ENCODE measurements at places on chromosomes 13 and 19.

GRCh38 chr19:53826876-53827275 lies 2.8 kb upstream of the NLRP12 start:
- no peak overlapping the region for H3K4me3 ChIP-seq
- H3K27me3 ChIP-seq: peaks cover 54% of the 10 kb centered on the region
- peaks cover 7% of the 10 kb centered on the region for H3K4me1 ChIP-seq
- no peak overlapping the region for H3K27ac ChIP-seq
- H3K36me3 ChIP-seq: no peaks in the 10 kb centered on the region

- peaks cover 19% of the 10 kb centered on the region for H3K27me3 ChIP-seq
- H3K36me3 ChIP-seq: no peaks in the 10 kb centered on the region
- H3K4me3 ChIP-seq: no peak overlapping the region
- no peak overlapping the region for H3K27ac ChIP-seq
- H3K4me1 ChIP-seq: no peaks in the 10 kb centered on the region
- DNase-seq: no peak
These were observed 28.8 kb upstream of the TMEM255B start for GRCh38 chr13:113730258-113730691.

DNA sequence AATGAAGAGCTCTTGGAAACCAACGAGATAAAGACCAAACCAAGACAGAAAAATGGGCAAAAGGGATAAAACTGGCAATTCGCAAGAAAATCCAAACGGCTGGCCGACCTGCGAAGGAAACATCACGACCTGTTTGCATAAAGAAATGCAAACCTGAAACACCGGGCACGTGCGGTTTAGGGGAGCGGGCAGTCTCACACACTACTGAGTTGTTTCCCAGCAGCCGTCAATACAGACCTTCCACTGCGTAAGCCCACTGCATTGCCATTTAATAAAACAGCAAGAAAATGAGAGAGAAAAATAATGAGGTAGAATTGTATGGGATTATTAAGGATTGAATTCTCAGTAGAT lies 642 bp upstream of the PEG3 start:
- peaks cover 26% of the 10 kb centered on the region for H3K36me3 ChIP-seq
- no peak overlapping the region for H3K27ac ChIP-seq
- H3K27me3 ChIP-seq: peaks cover 42% of the 10 kb centered on the region
- no peaks in the 10 kb centered on the region for H3K4me1 ChIP-seq

- H3K36me3 ChIP-seq: peaks cover 2% of the 10 kb centered on the region
- peaks cover 12% of the 10 kb centered on the region for H3K4me1 ChIP-seq
- DNase-seq: peak; percentile 81
- H3K27me3 ChIP-seq: peaks cover 71% of the 10 kb centered on the region
- H3K4me3 ChIP-seq: peak within 1 kb of the TSS; percentile 61
- no peak within 1 kb of the TSS for H3K27ac ChIP-seq
These were observed at the start of gene APLP1 for GRCh38 chr19:35868172-35868822. Gene APLP1 (plus strand): TSS chr19:35868574. CDS start chr19:35868637, 63 bp downstream.

DNA sequence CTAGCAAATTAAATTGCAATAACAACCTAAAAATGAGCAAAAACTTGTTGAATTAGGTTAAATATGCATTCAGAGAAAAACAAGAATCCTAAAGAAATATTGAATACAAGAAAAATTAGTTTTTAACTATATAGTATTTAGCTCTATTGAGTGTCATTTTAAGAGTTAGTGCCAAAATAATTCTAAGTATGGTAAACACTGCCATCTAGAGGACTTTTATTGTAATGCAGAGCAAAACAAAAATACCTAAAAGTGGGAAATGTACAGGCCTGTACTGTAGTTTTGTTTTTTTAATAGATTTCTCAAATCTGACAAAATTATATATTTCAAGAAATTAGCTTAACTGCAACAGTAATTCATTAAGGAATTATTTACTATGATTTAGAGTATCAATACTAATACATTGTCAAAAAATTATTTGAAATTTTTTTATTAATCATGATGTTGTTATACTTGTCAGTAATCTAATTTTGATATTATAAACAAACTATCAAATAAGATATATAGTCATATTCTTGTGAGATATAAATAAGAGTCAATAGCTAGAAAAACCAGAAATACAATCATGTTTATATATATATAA lies 8.2 kb upstream of the PCDH9 start:
- no peak overlapping the region for H3K27ac ChIP-seq
- no peaks in the 10 kb centered on the region for H3K36me3 ChIP-seq
- DNase-seq: no peak
- no peak overlapping the region for H3K4me3 ChIP-seq
- H3K4me1 ChIP-seq: no peaks in the 10 kb centered on the region
- no peaks in the 10 kb centered on the region for H3K27me3 ChIP-seq

- no peak overlapping the region for H3K27ac ChIP-seq
- DNase-seq: no peak
- H3K36me3 ChIP-seq: no peaks in the 10 kb centered on the region
- no peaks in the 10 kb centered on the region for H3K4me1 ChIP-seq
- H3K4me3 ChIP-seq: no peak overlapping the region
These were observed 460.8 kb upstream of the ARGLU1 start for GRCh38 chr13:107028751-107029150.

- no peaks in the 10 kb centered on the region for H3K27me3 ChIP-seq
- peak overlapping the region; percentile 75 for H3K27ac ChIP-seq
- H3K4me1 ChIP-seq: peaks cover 39% of the 10 kb centered on the region
- H3K36me3 ChIP-seq: peaks cover 9% of the 10 kb centered on the region
- peak; percentile 20 for DNase-seq
These were observed 9.7 kb downstream of the LPAR6 start for GRCh38 chr13:48403151-48403631.

DNA sequence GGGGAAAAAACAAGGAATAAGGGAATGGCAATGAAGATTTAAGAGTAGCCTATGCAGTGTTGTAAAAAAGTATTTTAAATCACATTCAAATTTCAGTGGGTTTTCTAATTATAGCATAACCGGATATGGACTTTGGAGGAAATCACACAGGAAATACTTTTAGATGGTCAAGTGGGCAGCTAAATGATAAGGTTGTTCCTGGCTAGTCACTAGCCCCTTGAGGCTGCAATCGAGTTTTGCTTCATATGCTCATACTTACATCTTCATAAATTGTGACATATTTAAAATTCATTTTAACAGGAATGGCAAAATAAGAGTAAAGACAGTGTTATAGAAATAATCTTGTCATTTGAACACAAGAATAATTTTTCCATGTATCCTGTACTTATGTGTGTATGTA lies 88.9 kb downstream of the WDFY2 start:
- H3K4me1 ChIP-seq: peaks cover 12% of the 10 kb centered on the region
- H3K36me3 ChIP-seq: peaks cover 13% of the 10 kb centered on the region
- H3K27me3 ChIP-seq: no peaks in the 10 kb centered on the region
- DNase-seq: no peak
- no peak overlapping the region for H3K27ac ChIP-seq

GRCh38 chr13:43260999-43261398 lies 237.6 kb downstream of the DNAJC15 start:
- H3K36me3 ChIP-seq: no peaks in the 10 kb centered on the region
- H3K4me1 ChIP-seq: no peaks in the 10 kb centered on the region
- DNase-seq: no peak
- no peak overlapping the region for H3K27ac ChIP-seq
- H3K27me3 ChIP-seq: no peaks in the 10 kb centered on the region

All from activated naive CD8-positive, alpha-beta T cell treated with anti-CD3 and anti-CD28 coated beads for 36 hours (primary cell).